ENCODE measurements at places on chromosomes 1 and 21.
A peak's percentile ranks its signal among the peaks of the same experiment; 100 is the strongest.

- DNase-seq: no peak
These were observed 980.9 kb downstream of the BRINP3 start for GRCh38 chr1:189496768-189497167.

DNA sequence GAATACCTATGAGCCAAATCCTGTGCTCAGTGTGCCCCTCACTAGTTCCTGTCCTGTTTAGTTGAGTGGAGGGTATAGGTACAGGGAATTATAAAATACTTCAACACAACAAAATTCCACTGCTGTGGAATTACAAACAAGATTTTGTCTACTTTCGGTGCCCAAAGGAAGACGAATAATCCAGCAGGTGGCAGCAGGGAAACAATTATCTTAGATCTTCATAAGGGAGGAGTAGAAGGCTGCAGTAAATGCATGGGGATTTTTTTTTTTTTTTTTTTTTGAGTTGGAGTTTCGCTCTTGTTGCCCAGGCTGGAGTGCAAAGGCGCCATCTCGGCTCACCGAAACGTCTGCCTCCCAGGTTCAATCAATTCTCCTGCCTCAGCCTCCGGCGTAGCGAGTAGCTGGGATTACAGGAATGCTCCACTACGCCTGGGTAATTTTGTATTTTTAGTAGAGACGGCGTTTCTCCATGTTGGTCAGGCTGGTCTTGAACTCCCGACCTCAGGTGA, 2.0 kb upstream of the PIP5K1A start:
- DNase-seq: peak; percentile 71

GRCh38 chr1:236495467-236496112, 28.2 kb upstream of the LGALS8 start:
- no peak for DNase-seq

GRCh38 chr1:10538646-10539355, 64.1 kb downstream of the PEX14 start:
- no peak for DNase-seq

- no peak for DNase-seq
These were observed 20.5 kb upstream of the FRRS1 start for GRCh38 chr1:99786751-99787501.

DNA sequence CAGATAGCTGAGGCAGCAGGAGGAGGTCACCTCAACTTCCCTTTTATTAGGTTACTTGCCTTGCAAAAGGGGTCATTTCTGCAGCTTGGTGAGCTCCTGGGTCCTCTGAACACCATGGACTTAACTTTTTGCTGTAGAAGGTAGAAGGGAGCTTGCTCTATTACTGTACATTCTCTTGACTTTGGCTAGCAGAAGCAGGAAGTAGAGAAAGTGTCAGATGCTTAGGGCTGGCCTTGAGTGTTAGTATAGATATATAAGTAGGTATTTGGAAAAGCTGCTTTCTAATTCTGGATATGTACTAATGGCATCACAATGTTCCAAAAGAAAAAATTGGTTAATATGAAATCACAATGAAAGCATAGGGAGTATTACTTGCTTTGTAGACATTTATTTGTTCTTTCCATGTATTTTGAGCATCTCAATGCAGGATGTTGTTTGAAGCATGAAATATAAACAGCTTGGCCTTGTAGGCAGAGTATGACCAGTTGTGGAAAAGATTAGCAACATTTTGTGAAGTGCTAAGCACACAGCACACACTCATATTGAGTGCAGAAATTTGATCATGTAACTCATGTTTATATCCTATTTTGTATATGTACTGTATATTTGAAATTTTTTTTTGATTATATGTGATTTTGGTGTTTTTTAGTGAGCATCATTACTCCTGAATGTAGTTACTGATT, 108.8 kb downstream of the DYRK1A start:
- no peak for DNase-seq

DNA sequence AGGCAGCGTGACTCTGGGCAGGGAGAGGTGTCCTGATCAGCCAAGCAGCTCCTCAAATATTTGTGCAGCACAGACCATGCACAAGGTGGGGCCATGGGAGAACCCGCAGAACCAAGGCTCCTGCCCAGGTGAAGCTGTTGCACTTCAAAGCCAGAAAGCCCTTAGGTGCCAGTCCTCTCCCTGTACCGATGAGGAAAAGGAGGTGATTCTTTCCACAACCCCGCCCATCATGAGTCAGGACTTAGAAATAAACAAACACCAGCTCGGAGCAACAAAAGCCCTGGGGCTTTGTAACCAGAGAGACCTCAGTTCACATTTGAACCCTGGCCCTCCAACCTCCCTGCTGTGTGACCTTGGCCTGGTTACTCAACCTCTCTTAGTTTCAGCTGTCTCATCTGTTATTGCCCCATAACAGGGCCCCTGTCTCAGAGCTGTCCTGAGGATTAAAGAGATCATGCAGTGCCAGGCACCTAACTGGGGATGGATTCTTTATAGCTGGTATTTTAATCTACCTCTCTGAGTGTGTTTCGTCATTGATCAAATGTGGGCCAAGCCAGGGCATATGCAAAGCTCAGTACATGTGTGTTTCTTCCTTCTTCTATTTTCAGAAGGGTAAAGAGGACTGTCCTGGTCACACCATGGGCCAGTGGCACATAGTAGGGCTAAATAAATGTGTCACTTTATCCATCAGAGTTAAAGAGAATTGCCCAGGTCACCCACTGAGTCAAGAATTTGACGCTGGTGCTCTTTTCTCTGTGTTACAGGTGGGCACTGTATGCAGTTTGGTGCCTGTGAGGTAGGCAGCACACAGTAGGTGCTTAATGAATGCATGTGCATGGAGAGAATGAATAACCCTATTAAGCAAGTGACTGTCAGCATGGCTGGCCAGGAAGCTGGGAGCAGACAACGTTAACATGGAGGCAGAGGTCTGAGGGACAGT, 1.4 kb downstream of the LDLRAD1 start:
- DNase-seq: peak; percentile 11

DNA sequence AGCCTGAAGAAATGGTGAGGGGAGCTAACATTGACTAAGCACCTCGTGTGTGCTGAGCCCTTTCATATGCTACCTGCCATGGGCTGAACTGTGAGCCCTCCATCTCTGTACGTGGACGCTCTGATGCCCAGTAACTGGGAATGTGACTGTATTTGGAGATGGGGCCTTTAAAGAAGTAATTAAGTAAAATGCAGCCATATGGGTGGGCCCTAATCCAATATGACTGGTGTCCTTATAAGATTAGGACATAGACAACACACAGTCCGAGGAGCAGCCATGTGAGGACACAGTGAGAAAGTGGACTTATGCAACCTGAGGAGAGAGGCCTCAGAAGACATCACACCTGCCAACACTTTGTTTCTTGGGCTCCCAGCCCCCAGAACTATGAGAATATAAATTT, 92.7 kb upstream of the ATP1B1 start:
- DNase-seq: no peak

- DNase-seq: no peak
These were observed 143.0 kb downstream of the HFM1 start for GRCh38 chr1:91261655-91262054.

DNA sequence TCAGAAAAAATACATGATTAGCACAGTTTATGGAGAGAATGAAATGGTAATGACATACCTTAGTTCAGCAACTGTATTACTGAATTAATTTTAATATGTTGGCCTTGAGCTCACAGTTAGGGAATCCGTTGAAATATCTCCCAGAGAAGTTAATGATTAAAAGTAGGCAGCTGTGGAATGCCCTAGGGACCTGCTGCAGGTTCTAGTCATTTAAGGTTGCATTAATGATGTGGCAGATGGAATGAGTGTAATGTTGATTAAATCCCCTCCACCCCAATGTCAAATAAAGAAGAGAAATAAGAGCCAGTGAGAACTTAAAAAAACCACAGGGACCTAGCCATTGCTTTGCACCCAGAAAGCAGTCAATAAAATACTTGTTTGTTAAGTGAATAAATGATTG, 40.3 kb upstream of the TRIM45 start:
- DNase-seq: no peak

DNA sequence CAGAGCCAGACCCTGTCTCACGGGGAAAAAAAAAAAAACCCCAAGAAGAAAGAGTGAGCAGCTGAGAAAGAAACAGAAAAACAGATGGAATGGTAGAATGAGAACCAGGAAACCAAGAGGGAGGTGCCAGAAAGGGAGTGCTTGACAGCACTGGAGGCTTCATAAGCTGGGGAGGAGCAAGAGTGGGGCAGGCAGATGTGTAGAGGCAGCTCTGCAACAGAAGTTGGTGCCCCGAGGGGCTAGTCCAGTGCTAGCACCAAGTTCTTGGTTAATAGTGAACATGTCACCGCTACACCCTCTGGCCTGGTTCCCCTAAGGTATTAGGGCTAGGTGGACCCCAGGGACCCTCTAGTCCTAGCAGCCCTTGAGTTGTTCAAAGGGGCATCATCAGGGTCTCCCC, 98.0 kb downstream of the TGFBR3 start:
- DNase-seq: no peak

- no peak for DNase-seq
These were observed 211.1 kb downstream of the MRPL39 start for GRCh38 chr21:25396135-25396711.

- no peak for DNase-seq
These were observed 6.8 kb upstream of the CNIH3 start for GRCh38 chr1:224609333-224609732.

DNA sequence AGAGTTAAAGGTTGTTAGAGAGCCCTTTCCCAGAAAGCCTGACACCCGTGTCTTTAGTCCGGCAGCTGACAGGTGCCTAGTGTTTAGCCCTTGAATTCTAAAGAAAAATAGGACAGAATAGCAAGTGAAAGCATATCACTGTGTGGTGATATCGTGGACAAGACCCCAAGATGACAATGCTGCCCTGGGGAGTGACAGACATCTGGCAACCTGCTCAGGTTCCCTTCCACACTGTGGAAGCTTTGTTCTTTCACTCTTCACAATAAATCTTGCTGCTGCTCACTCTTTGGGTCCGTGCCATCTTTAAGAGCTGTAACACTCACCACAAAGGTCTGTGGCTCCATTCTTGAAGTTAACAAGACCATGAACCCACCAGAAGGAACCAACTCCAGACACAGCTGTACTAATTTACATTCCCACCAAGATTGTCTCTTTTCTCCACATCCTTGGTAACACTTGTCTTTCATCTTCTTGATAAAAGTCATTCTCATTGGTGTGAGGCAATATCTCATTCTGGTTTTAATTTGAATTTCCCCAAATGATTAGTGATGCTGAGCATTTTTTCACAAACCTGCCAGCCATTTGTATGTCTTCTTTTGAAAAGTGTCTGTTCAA, 107.6 kb upstream of the SGIP1 start:
- DNase-seq: no peak

- peak; percentile 50 for DNase-seq
These were observed 4.2 kb downstream of the MANEAL start for GRCh38 chr1:37797750-37798345.

DNA sequence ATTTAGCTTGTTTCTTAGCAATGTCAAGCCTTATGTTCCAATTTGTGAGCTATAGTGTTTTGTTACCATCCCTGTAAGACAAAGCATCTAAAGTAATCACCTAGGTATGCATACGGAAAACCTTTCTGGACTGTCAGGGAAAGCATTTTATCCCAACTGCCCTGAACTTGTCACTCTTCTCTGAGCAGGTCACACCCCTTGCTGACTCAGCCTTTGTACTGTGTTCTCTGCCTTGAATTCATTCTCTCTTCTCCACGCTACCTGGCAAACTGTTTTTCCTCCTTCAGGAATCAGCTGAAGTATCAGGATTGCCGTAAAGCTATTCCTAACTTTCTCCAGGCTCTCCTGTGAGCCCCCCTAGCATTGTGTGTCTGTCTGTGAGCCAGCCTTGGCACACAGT, 54.2 kb downstream of the PBX1 start:
- DNase-seq: no peak

DNA sequence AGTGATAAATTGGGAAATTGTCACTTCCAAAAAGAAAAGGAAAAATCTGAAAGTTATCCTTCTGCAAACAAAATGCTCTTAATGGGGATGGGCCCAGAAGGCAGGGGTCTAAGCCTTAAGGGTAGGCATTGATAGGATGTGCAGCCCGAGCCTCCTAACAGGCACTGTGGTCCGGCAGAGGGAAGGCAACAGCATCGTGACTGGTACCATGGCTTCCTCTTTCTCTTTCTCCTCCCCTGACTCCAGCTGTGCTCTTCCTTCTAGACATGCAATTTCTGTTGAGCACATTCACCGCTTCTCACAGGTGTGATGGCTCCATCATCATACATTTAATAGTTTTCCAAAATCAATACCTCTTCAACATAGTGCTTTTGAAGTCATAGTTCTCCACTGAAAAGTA, 91.5 kb downstream of the SELENOF start:
- DNase-seq: no peak

DNA sequence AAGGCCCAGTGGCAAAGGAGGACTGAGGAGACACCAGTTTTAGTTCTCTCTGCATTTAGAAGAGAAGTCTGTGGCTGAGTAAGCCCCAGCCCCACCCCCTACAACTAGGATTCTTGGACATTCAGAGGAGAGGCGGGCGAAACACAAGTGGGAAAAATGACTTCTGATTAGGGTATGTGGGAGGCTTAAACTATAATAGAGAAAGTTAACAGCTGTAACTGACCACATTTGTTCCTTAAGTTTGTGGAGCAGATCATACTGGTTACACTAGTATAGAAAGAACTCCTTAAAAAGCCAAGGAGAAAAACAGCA, 11.2 kb upstream of the TRIM33 start:
- no peak for DNase-seq

GRCh38 chr1:113999799-114000198, 20.5 kb downstream of the OLFML3 start:
- no peak for DNase-seq

- DNase-seq: no peak
These were observed 68.3 kb upstream of the SIM2 start for GRCh38 chr21:36630485-36631206.

DNA sequence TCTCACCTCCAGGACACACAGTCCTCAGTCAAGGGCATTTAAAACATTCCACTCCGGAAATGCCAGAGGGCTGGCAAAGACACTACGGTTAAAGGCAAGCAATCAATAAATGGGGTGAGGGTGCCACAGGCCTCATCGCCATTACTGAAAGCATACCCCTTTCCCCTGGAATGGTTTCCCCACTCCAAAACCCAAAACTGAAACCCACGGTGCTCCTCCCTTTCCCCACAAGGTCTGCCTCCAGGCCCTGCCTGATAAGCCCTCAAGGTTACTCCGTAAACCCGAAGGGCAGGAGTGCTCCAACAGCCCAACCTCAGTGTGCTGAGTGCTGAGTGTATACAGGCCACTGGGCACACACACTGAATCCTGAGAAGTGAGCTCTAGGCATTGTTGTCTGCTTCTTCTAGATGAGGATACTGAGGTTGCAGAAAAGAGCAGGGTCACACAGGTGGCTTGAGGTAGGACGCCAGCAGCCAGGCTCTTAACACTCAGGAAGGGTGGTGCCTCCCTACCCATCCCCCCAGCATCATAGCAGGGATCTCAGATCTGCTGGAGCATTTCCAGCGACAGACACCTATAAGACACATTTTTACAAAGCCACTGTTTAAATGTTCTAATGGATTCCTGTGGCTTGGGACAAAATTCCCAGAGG, 29.0 kb downstream of the SSBP3 start:
- no peak for DNase-seq

GRCh38 chr1:184966989-184967388, 7.3 kb downstream of the NIBAN1 start:
- DNase-seq: no peak
